ENCODE measurements at places on chromosomes 3 and 15.

GRCh38 chr3:38002940-38003339 is 12.4 kb downstream of the VILL start:
- no peak for DNase-seq

DNA sequence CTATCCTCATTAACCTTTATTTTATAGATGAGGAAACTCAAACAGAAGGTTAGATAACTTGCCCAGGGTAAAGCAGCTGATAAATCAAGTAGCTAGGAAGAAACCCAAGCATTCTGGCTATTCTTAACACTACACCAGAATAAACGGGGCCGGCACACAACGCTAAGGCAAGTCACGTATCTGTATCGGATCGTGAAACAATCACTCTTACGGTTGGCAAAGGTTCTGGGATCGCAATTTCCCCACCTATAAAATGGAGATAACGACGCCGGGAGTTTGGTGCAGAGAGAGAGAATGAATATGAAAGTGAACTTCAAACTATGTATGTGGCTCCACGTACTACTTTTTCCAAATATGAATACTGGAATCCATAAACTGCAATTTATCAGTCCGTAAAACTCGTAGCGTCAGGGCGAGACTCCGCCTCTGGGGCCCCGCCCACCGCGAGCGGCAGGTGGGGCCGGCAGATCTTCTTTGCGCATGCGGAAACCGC is 252 bp upstream of the ARMC8 start:
- peak; percentile 94 for DNase-seq

DNA sequence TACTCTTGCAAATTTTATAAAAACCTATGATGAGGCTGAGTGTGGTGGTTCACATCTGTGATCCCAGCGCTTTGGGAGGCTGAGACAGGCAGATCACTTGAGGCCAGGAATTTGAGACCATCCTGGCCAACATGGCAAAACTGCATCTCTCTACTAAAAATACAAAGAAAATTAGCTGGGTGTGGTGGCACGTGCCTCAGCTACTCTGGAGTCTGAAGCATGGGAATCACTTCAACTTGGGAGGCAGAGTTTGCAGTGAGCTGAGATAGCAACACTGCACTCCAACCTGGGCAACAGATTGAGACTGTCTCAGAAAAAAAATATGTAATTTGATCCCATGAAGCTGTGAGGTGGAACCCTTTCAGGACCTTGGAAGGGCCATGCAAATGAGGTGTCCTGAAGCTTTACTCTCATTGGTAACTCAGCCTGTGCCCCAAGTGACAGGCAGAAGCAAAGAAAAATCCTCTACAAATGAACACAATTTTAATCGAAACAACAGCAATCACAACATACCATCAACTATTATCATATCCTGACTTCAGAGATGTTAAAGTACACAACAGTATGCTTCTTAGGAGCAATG is 84.6 kb upstream of the CDV3 start:
- no peak for DNase-seq

DNA sequence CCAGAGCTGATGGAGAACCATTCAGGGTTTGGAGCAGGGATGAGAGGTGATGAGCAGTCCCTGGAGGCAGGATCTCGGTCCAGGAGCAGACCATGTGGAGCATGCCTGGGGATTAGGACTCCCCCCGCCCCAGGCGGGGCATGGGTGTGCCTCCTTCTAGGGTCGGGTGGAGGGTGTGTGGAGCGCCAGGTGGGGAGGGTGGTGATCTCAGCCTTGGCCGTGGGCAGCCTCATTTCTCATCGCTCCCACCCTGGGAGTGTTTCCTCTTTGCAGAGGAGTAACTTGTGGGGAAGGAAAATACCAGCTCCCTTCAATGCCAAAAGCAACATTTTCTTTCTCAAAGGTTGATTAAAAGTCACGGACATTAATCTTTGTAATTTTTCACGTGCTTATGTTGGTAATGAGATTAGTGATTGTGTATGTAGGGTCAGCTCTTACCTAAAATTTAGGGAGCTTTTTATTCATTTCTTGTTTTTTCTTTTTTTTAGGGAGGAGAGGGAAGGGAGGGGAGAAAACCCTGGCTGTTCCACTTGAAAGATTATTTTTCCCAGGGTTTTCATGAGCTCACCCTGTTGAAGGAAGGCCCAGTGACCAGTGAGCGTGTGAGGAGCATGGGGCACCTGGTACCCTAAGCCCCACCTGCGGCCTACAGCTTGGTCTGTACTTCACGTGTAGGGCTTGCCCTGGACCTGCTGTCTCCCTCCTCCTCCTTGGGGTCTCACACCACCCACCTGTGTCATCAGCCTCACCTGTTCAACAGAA is 11.0 kb downstream of the FBLN2 start:
- no peak for DNase-seq

DNA sequence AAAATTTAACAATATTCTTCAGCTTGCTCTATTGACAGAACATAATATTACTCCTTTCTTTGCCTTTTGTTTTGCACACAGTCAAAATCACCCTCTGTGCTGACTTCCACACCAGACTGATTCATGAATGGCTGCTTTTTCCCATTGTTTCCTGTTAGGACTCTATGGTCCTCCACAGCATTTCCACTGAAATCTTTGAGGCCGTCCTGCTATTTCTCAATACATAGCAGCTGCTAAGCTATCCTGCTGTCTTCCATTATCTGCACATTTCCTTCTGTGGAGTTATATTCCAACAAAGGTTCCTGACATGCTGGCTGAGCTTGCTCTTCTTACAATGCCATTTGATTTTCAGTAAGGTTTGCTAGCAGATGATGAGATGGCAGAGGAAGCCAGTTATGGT is 153.3 kb downstream of the EPHA3 start:
- DNase-seq, result no peak

DNA sequence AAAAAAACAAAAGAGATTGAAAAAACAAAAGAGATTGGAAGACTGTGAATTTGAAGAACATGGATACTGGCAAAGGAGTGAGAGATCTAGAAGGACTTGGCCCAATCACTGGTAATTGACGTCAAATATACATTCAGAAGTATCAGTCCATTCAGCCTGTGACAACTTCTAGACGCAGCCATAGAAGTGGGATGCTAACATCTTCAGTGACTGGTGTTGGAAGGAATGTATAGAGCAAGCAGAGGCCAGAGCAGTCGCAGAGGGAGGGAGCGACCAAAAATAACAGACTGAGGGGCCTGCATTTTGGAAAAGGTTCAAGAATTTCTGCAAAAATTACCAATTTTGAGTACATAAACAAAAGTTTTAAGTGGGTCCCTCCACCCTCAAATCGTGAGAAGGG is 473.3 kb downstream of the CADM2 start:
- DNase-seq, result no peak

GRCh38 chr3:173663696-173664111 is 266.2 kb downstream of the NLGN1 start:
- DNase-seq, result peak; percentile 8

- DNase-seq, result no peak
Measured at GRCh38 chr3:117165601-117166051, 456.0 kb downstream of the TUSC7 start.

- no peak for DNase-seq
Measured at GRCh38 chr3:48518069-48518468, 14.1 kb upstream of the SHISA5 start.

- DNase-seq, result no peak
Measured at GRCh38 chr3:152197451-152197850, 71.3 kb upstream of the MBNL1 start.

DNA sequence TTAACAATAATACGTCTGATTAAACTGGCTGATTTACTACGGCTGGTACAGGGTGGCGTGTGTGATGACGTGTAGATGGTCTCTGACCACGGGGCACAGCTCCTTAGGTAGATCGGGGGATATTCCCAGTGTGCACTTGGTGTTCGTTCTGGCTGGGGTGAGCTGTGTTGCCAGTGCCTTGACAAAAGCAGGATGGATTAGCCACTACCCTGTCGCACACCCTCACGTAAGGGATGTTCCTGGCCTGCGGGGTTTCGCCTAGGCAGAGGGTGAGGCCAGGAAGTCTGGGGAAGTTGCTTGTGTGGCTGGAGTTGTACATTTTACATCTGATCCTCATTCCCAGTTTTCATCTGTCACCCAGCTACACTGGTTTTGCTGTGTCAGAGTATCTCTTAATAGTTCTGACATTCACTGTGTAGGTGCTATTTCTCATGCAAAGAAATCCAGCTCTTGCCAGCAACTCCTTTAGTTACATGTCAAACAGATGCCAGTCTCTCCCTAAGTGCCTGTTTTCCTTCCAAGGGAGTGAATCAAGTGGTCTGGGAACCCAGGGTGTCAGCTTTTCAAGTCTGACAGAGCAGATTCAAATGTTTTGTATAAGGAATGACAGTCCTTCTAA is 66.1 kb upstream of the CCR4 start:
- DNase-seq, result no peak

GRCh38 chr3:99817047-99817436 is 620 bp upstream of the CMSS1 start:
- DNase-seq, result peak; percentile 46

- DNase-seq, result no peak
Measured at GRCh38 chr3:104458657-104459056, 908.1 kb upstream of the ALCAM start.

DNA sequence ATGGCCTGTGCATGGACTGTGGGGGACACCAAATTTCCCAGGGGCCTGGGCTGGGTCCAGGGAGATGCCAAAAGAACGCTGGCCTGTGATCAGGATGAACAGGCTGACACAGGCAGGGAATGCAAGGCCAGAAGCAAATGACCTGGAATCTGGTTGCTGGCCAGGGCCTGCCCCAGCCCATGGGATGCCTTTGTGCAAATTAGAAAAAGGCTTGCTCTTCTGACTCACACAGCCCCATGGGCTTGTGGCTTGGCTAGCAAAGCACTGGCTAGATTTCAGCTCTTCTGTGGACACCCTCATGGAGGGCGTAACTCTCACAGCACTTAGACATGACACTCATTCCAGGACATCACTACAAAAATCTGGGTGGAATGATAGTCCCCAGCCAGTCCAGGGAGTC is 356.0 kb downstream of the SHQ1 start:
- DNase-seq, result no peak

GRCh38 chr3:45109771-45110508 is 36.2 kb downstream of the CDCP1 start:
- DNase-seq, result no peak

GRCh38 chr15:72380743-72381142 is 4.9 kb upstream of the HEXA start:
- no peak for DNase-seq

- no peak for DNase-seq
Measured at GRCh38 chr3:141091426-141091825, 40.3 kb downstream of the SPSB4 start.

GRCh38 chr15:84606653-84607120 is 5.9 kb downstream of the ZSCAN2 start:
- no peak for DNase-seq

GRCh38 chr15:37199545-37199944 is 99.2 kb upstream of the MEIS2 start:
- no peak for DNase-seq

DNA sequence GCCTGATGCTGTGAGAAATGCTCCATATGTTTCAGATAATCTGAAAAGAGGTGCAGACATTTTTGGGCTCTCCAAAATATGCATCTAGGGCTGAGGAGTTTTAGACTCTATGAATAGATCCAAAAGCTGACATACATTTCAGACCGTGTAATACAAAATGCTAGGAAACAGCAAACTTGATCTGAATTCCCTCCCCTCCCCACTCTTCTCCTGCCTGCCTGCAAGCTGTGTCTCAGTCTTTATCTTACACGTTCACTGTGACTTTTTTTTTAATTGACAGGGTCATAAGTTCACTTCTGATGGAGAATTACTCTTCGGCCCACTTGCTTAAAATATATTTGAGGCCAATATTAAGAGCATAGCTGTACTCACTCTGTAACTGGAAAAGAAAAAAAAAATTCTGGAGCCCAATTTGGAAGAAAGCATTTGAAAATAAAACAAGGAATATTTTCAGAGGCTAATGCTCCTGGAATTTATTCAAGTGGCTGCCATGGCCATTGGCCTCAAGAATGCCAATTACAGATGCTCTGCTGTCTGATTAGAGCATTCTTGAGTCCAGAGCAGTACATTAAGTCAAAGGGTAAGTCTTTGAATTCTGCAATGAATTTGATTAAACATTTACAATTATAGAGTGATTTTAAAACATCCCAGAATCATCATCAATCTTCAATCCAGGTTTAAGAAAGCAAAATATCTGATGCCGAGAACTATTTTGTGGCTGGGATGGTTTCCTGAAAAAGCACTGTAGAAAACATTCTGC is 146.2 kb upstream of the SEMA6D start:
- no peak for DNase-seq

- DNase-seq, result no peak
Measured at GRCh38 chr3:70554170-70554569, 241.7 kb upstream of the MDFIC2 start.

- no peak for DNase-seq
Measured at GRCh38 chr15:68279779-68280753, 2.5 kb downstream of the FEM1B start.

DNA sequence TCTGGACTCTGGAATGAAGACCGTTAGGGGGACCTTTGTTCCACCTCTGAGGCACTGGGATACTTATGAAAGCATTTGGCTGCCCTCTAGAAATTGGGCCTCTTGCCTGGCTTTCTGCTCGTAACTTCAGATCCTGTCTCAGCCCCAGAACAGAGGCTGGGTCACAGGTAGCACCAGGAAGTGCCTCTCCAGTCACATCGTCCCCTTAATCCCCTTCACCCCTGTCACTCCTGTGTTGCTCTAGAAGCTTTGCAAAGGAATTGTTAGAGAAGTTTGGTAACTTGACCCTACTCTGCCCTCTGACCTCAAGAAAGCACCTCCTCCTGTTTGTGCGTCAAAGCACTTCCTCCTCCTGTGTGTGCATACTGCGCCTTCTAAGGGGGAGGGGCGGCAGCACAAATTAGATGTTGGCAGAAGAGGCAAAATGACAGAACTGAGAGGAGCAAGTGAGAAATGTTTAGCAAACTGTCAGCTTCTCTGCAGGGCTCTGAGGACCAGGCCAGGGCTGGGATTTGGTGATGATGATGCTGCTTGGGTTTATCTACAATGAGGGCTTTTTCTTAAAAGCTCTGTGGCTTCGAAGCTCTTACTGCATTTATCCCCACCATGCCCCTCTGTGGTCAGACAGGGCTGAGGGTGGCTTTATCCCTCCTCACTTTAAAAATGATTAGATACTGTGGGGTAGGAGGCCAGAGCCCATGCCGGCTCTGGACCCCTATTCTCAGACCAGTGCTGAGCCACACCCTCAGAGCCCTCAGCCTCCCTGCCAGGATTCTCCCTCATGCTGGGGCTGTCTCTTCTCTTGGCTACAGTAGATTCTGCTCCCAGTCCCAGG is 76.2 kb downstream of the LARS2 start:
- DNase-seq, result no peak

GRCh38 chr3:187072102-187072501 is 67.2 kb downstream of the RPL39L start:
- DNase-seq, result peak; percentile 45

- DNase-seq, result no peak
Measured at GRCh38 chr3:23831517-23832394, 26.0 kb downstream of the UBE2E1 start.
